ENCODE measurements at places on chromosomes 2 and 18. TPM values are rescaled to one million over a fixed set of nuclear protein-coding genes. Genes with fewer than 3 reads are reported as not detected.

RAPGEF4 gene
- not detected for total RNA-seq

MOGAT1 gene
- not detected for total RNA-seq

ITPRIPL1 gene
- total RNA-seq, result 48.2 TPM

B3GNT2 gene
- total RNA-seq, result 29.8 TPM

ADAM23 gene
- total RNA-seq, result not detected

TRIM54 gene
- total RNA-seq, result 0.28 TPM

C2orf76 gene
- total RNA-seq, result 10.9 TPM

CRYGC gene
- not detected for total RNA-seq

OSBPL6 gene
- 0.33 TPM for total RNA-seq

SCN1A gene
- total RNA-seq, result not detected

DNAJC27 gene
- 7.4 TPM for total RNA-seq

IL1F10 gene
- not detected for total RNA-seq

CIDEA gene
- not detected for total RNA-seq

TMEM17 gene
- 0.14 TPM for total RNA-seq

TNFAIP6 gene
- total RNA-seq, result 0.64 TPM

TMEM198 gene
- total RNA-seq, result 3.6 TPM

FEV gene
- not detected for total RNA-seq

TRIP12 gene
- total RNA-seq, result 350 TPM

SKA1 gene
- total RNA-seq, result 18.8 TPM

NLRC4 gene
- not detected for total RNA-seq

HOXD13 gene
- total RNA-seq, result not detected

ACTG2 gene
- total RNA-seq, result not detected

MLPH gene
- total RNA-seq, result not detected

RESP18 gene
- not detected for total RNA-seq

SNED1 gene
- total RNA-seq, result not detected

CROCC2 gene
- not detected for total RNA-seq

UGT1A5 gene
- total RNA-seq, result not detected

CNGA3 gene
- total RNA-seq, result not detected

PLA2R1 gene
- not detected for total RNA-seq

COBLL1 gene
- total RNA-seq, result 3.1 TPM

REEP1 gene
- not detected for total RNA-seq

LRP1B gene
- total RNA-seq, result not detected

HNMT gene
- total RNA-seq, result not detected

HOXD12 gene
- total RNA-seq, result not detected

MEIS1 gene
- total RNA-seq, result 0.53 TPM

ASAP2 gene
- total RNA-seq, result not detected

PLCD4 gene
- 0.74 TPM for total RNA-seq

GAL3ST2 gene
- total RNA-seq, result 0.83 TPM

CCBE1 gene
- total RNA-seq, result not detected

RPRM gene
- total RNA-seq, result not detected

CXCR4 gene
- 74.8 TPM for total RNA-seq

FAP gene
- not detected for total RNA-seq

NOSTRIN gene
- total RNA-seq, result not detected

CHRND gene
- not detected for total RNA-seq

LHCGR gene
- not detected for total RNA-seq

KLHL41 gene
- total RNA-seq, result not detected

FAM228A gene
- not detected for total RNA-seq

TCF7L1 gene
- 0.14 TPM for total RNA-seq

UGT1A7 gene
- total RNA-seq, result not detected

STARD6 gene
- not detected for total RNA-seq

UGT1A3 gene
- total RNA-seq, result not detected

CCDC74A gene
- total RNA-seq, result 2.5 TPM

KCNG3 gene
- total RNA-seq, result not detected

ZNF516 gene
- total RNA-seq, result 21.1 TPM

Data from natural killer cell treated with Interleukin-12 subunit alpha and Interleukin-12 subunit beta and Interleukin-15 and Interleukin-18, amount 100 ng/mL, for 72 hours (primary cell).